ENCODE measurements at places on chromosomes 11 and 22. TPM values are rescaled to one million over a fixed set of nuclear protein-coding genes. Genes with fewer than 3 reads are reported as not detected.

GRCh38 chr11:106222626-106223025 lies 145.2 kb downstream of the AASDHPPT start:
- ATAC-seq = no peak

GRCh38 chr22:26064048-26064447 lies 105.2 kb upstream of the SEZ6L start:
- ATAC-seq = no peak

DNA sequence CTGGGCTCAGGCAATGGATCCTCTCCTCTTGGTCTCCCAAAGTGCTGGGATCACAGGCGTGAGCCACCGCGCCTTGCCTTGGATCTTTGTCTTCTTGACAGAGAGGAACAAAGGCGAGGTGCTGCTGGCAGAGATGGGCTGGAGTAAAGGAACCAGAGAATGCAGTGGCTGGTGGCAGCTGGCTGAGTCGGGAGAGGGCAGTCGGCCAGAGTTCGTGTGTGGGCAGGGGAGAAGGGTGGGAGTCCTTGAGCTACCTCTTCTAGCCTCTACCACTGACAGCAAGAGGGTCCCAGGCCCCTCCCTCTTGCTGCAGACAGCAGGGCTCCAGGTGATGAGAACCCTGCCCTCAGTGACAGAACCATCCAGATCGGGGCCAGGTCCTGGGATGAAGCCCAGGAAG lies 86.2 kb upstream of the LINC01488 start:
- ATAC-seq = no peak

DNA sequence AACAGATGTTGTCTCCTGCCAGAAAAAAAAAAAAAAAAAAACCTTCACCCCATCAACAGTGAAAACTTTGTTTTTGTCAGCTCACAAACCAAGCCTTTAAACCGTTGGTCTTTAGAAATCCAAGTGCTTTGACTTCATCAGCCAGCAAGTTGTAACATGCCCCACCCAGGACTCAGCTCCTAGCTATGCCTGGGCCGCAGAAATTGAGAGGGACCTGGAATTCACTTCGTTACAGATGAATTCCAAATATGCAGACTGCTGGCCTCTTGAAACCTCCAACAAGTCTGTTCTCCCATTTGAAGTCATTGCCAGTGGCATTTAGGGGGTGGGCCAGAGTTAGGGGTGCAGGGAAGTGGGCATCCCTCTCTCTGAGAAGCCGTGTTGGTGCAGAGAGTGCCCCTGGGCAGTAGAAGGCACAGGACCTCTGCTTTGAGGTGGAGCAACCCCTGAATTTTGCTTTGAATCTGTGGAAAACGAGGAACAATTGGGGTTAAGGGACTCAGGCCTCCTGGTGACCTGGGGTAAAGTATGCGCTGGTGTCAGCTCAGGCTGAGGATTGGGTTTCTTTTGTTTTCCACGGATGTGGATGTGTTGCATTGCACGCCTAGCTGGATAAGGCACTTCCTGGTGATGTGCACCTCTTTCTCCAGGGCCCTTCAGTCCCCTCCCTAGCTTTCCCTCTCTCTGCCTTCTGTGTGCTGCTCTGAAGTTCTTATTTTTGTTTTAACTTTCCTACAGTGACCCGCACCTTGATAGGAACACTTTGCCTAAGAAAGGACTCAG lies 109.5 kb downstream of the DBX1 start:
- ATAC-seq = no peak

DNA sequence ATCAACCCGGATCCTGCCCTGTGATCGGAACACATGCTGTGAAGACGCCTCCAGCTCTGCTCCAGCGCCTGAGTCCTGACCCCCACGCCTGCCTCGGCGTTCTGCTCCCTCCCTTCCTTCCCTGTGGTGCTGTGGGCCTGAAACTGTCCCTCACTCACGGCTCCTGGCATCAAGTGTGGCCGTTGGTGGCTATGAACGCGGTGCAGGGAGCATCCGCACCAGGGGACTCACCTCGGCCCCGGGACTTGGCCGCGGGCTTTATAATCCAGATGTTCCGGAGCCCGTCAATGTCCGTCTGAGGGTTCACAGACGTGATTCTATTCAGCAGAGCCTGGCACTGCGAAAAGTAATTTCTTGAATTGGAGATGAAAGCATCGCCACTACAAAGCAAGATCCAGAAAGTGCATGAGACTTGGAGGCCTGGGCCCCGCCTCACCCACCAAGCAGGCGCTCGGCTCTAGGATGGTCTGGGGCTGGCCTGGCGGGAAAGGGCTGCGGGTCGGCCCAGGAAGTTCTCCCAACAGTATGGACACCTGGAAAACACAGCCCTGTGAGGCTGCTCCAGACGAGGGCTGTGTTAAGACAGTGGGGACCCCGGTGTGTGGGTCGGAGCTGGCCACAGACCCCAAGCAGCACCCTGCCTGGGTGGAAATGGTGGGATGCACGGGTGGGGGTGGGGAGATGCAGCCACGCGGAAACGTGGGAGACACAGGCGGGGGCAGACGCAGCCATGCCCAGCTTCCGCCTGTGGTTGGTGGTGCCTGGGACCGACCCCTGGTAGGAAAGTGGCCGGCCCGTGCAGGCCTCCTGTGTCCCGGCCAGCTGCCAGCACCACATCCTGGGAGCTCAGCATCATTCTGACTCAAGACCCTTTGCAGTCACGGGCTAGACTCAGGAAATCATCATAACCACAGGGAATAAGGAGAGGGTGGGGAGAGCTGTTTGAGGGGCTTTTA lies 21.8 kb upstream of the IL17REL start:
- peak; percentile 36 for ATAC-seq

ACTN3 gene
- total RNA-seq = 3.0 TPM

- no peak for ATAC-seq
Measured at GRCh38 chr11:27618281-27618915, 81.9 kb downstream of the BDNF start.

GRCh38 chr11:35077709-35078469 lies 61.1 kb upstream of the CD44 start:
- ATAC-seq = peak; percentile 71

DNA sequence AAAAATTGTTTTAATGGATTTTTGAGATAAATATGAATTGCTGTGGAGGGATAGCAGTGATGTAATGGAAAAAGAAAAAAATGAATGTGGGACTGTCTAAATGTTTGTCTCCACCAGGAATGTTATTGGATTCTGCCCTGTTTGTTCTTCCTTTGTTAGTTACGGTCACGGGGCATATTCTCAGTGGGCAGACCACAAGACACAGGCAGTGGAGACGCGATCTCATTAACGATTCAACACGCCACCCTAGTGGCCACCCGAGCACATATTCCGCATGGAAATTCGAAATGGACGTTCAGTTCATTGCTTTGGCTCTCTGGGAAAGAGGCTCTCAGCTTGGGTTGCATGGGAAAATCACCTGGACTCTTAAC lies 151.8 kb upstream of the TTC12 start:
- no peak for ATAC-seq

GRCh38 chr11:39817241-39817640 lies 1642.2 kb downstream of the LRRC4C start:
- ATAC-seq = no peak

GRCh38 chr11:62933750-62934495 lies 12.8 kb upstream of the CHRM1 start:
- ATAC-seq = no peak

DNA sequence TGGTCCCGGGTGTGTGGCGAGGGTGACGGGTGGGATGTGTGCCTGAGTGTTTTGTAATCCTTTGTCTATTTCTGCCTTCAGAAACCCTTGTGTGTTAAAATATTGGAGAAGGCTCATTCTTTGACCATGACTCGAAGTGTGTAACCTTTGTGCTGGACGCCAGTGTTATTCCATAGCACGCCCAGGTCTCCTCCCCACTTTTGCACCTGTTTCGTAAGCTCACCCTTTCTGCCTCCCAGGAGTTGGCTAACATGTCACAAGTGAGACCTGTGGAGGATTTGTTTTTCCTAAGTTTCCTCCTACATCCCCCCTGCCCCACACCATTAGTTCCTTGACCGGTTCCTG lies 382 bp downstream of the C11orf54 start:
- peak; percentile 16 for ATAC-seq

DKK3 gene
- not detected for total RNA-seq

DNA sequence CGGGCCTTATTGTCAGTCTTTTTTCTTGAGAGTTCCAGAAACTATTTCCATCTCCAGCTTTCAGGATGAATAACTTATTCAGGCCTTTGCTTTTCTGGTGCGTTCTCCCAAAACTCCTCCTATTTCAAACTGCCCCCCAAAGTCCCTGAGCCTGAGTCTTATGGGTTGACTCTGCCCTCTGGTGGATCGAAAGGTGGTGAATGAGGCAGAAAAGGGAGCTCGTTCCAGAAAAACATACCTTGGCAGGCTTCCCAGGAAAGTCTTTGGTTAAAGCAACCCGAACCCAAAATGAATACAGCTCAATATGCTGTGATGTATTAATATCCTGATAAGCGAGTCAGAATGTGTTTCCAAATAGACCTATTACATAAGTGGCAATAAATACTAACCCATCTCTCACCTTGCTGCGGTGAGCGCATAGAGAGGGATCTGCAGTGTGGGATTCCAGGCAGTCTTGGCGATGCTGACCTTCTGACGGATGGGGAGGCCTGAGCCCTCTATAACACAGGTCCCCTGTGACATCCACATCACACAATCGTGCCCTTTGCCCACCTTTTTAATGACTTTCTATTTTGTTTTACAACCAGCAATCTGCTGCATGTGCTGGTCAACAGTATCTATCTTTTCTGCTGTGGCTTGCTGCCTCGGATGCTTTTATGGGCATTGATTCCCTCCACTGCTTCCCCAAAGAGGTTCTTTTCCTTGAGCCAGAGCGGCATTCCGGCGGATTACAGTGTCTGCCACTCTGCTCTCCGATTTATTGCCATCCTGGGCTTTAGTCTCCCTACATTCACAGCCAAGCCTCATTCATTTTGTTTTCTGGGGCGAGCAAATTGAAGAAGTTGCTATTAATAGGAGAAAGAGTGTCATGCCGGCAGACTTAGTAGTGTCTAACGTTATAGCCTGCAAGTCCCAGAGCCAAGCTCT lies 756.8 kb downstream of the NTM start:
- ATAC-seq = no peak

- ATAC-seq = no peak
Measured at GRCh38 chr11:120102864-120103122, 35.1 kb downstream of the TRIM29 start.

CASP12 gene
- not detected for total RNA-seq

- no peak for ATAC-seq
Measured at GRCh38 chr11:110903830-110904229, 191.6 kb upstream of the ARHGAP20 start.

- ATAC-seq = no peak
Measured at GRCh38 chr11:122050021-122050690, 65.9 kb downstream of the BLID start.

DNA sequence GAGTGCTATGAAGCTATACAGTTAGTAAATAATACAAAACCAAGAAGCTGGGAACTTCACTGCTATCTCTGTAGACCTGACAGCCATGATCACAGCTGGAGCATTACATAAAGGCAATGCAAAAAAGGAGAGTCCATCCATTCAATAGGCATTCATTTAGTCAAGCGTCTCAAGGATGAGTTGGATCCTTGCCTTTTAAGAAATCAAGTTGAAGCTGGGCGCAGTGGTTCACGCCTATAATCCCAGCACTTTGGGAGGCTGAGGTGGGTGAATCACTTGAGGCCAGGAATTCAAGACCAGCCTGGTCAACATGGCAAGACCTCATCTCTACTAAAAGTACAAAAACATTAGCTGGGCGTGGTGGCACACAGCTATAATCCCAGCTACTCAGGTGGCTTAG lies 48.1 kb upstream of the ALKBH3 start:
- no peak for ATAC-seq

- no peak for ATAC-seq
Measured at GRCh38 chr11:133047036-133047770, 485.1 kb downstream of the OPCML start.

GRCh38 chr11:33256031-33256812 lies 959 bp upstream of the HIPK3 start:
- no peak for ATAC-seq

Data from activated T-helper 17 cell treated with anti-CD3 and anti-CD28 coated beads, Interleukin-2, amount 50 U/mL, for 72 hours (primary cell).